Stimulated activated CD8-positive, alpha-beta memory T cell treated with anti-CD3 and anti-CD28 coated beads, Interleukin-2, amount 100 ng/mL, for 1 hour (primary cell): ENCODE measurements at places on chromosomes 4 and X.

DNA sequence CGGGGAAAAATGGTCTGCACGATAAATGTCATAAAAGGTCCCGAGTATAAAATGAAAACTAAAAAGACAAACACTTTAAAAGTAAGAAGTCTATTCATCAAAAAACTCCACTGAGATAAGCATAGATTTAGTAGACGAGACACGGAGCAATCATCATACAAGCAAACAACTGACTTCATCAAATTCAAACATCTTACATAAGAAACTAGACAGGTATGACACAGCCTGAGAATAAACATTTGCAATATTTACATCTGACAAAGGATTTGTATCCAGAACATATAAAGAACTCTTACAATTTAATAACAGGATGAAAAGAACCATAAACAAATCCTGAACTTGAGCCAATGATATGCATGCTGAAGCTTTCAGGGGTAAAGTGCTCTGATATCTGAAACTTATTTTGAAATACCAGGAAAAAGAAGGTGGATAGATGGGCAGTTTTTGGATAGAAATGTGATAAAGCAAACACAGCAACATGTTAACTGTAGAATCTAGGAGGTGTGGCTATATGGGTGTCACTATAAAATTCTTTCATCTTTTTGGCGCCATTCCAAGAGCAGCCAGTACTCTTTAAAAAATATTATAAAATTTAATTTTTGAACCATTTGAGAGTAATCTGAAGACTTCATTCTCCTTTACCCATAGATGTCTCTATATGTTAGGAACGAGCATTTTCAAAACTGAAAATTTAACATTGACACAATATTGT, 12.0 kb downstream of the MPP1 start:
- no peak for DNase-seq

- DNase-seq = peak; percentile 43
These were observed at the start of gene CNKSR2 for GRCh38 chrX:21374163-21374993. TSS of gene CNKSR2 (plus strand) at chrX:21374418. CDS start at chrX:21374898, 480 bp downstream.

DNA sequence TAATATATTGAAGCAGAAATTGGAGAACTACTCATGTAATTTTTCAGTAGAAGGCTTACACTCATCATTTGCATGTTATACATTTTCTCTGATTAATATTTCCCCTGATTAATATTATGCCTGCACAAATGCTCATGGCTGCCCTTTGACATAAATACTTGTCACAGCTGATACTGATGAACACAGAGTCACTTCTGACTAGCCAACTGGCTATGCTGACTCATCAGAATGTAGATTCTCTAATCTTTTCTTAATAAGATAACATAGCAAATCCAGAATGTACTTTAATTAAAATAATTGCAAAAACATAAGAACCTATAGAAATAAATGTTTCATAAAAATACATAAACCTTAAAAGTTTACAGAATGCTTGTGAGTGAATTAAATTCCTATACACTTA, 52.4 kb upstream of the C4orf54 start:
- DNase-seq = no peak

DNA sequence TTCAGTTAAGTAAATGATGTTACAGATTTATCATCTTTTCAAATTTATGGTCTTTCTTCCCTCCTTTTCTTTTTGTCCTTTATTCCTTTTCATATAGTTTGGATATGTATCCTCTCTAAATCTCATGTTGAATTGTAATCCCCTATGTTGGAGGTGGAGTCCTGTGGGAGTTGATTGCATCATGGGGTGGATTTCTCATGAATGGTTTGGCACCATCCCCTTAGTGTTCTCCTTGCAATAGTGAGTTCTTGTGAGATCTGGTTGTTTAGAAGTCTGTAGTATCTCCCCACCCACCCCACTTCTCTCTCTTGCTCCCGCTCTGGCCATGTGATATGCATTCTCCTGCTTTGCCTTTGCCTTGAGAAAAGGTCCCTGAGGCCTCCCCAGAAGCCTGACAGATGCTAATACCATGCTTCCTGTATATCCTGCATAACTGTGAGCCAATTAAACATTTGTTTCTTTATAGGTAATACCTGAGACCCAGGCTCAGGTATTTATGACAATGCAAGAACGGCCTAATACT, 236.7 kb downstream of the PRDM5 start:
- no peak for DNase-seq

GRCh38 chrX:20254712-20255299, 11.9 kb downstream of the RPS6KA3 start:
- DNase-seq = no peak

DNA sequence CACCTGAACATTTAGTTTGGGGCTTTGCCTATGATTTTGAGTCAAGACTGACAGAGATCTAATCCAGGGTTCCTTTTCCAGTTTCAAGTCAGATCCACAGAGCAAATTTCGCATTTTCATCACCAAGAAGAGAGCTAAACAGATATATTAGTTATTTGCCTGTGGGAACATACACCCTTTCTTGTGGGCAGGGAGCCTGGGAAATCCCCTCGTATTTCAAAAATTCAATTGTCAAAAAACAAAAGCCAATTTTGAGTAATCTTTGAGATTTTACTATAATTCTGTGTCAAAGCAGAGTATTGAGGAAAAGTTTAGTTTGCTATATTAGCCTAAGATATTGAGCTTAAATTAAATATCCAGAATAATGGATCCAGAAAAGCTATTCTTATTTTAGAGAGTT, 56.6 kb downstream of the AFM start:
- DNase-seq = no peak
